Transverse colon (tissue), 4 donors: ENCODE measurements at places on chromosomes 5 and 9.

- DNase-seq: no peak
Observed at GRCh38 chr5:90488791-90489190, 14.1 kb downstream of the POLR3G start.

DNA sequence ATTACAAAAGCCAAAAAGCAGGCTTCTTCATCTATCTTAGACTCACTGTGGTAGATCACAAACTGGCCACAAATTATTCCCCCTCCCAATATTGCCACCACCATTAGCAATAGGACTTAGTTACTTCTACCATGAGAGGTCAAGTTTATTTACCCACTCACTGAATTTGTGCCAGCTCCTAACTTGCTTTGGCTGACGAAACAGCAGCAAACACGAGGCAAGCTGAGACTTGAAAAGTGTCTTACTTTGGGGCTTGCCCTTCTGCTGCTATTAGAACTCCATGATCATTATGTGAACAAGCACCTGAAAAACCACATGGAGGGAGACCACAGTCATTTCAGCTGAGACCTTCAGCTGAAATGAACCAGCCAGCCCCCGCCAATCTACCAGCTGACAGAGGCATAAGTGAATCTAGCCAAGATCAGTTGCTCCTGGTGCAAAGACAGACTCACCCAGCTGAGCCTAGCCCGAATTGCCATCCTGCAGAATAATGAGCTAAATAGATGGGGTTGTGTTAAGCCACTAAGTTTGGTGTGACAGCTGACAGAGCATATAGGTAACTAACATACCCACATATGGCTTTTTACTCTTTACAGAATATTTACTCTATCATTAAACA, 5.7 kb downstream of the WDR41 start:
- no peak for DNase-seq

DNA sequence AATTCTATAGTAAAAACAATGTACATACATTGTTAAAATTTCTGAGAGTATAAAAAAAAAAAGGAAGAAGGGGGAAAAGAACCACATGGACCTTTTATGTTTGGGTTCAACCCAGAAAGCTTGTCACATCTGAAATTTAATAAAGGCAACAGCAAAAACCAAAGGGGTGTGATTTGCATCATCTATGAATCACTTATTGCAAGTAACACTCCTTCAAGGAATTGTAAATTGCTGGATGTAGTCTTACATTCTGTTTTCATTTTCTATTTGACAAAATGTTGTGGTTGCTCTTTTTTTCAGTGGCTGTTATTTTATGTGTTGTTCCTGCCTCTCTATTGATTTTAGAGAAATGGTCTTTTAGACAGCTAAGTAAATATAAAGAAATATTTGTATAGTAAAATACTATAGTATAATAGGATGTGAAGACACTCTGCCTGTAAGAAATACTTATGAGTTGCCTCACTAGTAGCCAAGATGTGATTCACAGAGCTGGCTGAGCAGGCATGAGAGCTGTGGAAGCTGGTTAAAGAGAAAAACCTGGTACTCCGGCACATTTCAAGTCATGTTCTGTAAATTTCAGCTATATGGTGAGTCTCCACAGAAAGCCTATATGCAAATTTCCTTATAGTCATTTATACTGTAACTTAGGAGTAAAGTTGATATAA, 131.1 kb upstream of the CNTLN start:
- DNase-seq: no peak

- no peak for DNase-seq
Observed at GRCh38 chr5:29157975-29158374, 2035.5 kb upstream of the CDH6 start.

GRCh38 chr9:88998503-88998902, 7.2 kb downstream of the S1PR3 start:
- no peak for DNase-seq

DNA sequence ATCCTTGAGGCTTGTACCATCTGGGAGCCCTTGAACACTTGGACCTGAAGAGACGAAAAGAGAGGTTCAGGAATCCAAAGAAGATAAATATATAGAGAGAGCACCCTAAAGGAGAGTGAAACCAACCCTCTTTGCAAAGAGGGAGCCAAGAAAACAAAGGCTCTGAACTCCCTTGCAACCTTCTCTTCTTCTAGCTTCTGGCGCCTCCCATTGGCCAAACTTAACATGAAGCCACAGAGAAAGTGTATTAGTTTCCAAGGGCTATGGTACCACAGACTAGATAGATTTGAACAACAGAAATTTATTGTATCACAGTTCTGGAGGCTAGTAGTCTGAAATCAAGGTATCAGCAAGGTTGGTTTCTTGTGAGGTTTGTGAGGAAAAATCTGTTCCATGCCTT, 175.1 kb downstream of the HCN1 start:
- peak; percentile 52 for DNase-seq

DNA sequence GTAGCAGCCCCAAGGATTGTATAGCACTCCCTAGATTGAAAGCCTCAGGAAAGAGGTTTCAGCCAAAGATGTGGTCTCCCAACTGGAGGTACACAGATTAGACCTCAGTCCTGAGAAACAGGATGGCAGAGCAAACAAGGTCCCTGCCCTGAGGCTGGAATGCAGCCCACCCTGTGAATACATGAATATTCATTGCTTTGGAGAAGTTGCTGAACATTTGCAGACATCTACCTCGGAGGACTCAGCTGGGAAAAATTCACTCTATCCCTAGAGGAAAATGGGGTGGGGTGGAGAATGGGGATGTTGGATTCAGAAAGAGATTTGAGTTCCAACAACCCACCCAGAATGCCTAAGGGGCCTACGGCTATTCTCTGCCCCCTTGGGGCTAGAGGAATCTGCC, 129.4 kb downstream of the SLIT3 start:
- no peak for DNase-seq

DNA sequence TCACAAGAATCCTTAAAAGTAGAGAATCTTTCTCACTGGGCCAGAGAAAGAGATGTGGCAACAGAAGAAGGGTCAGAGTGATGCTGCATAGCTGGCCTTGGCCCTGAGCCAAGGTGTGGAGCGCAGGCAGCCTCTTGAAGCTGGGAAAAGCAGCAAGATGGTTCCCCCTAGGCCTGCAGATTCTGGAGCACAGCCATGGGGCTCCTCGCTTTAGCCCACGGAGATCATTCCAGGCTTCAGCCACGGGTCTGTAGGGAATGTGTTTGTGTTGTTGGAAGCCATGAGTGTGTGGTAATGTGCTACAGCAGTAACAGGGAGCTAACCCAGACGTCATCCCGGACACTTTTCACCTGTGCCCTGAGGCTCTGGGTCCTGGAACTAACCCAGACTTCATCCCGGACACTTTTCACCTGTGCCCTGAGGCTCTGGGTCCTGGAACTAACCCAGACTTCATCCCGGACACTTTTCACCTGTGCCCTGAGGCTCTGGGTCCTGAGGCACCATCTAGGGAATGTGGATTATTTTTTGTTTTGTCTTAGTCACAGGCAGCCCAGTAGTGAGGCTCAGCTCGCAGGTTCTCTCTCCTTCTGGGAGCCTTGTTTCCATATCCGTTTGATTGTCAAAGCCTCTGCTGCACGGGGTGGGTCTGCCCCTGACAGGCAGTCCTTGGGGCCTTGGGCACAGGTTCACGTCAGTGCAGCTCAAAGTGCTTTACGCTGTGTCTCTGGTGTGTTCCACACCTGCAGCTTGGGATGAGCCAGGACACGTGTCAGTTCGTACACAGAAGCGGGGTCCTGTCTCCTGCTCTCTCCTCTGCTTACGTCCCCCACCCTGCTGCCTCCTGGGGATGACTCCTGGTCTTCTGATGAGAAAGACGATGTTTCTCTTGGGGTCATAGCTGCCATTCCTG, 56.3 kb upstream of the EXOC3 start:
- no peak for DNase-seq

- DNase-seq: peak; percentile 56
Observed at GRCh38 chr9:18393340-18394130, 80.4 kb upstream of the ADAMTSL1 start.

GRCh38 chr5:127564002-127564769, 46.7 kb downstream of the PRRC1 start:
- peak; percentile 36 for DNase-seq

DNA sequence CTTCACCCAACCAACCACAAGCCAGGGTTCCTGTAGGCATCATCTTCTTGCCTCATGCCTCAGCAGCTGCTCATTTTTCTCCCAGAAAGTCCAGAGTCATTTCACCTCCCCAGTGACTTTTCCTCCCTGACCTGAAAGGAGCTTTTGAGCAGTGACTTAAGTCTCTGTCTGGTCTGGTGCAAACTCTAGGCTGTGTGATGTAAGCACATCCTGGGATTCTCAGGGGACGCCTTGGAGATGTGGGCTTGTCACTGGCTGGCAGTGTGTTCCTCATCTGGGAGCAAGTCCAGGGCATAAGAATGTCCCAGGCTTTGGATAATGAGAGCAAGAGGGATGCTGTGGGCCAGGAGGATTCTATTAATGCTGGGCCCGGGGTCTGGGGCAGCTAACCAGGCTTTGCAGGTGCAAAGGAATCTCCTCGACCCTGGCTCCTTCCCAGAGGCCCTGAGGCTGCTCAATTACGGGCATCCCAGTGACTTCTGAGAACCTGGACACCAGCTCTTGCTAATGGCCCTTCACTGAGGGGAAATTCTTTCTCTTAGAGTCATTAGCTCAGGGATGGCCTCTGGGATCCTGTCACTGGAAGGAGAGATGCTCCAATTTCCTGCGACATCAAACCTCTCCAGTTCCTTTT, 211.0 kb upstream of the PANK3 start:
- no peak for DNase-seq

- no peak for DNase-seq
Observed at GRCh38 chr5:173753307-173754168, 134.6 kb upstream of the CPEB4 start.

- DNase-seq: no peak
Observed at GRCh38 chr9:7976856-7977255, 177.3 kb upstream of the DMAC1 start.

GRCh38 chr9:84145031-84145430, 164.4 kb downstream of the RMI1 start:
- no peak for DNase-seq

DNA sequence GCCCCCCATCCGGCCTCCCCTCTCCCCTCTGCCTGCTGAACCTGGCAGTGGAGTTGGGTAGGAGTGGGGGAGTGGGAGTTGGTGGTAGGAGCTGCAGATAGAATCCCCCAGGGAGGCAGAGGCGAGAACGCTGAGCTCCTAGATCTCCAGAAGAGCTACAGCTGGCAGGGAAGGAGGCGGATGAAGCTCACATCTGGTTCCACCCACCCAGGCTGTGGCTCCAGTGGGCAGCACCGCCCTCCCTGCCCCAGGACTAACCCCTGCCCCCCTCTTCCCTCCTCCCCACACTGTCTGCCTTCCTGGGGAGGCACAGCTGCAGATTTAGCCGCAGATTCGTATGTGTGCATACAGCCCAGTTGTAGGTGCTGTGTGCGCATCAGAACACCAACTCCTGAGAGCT, 34.2 kb downstream of the C9orf50 start:
- DNase-seq: no peak

DNA sequence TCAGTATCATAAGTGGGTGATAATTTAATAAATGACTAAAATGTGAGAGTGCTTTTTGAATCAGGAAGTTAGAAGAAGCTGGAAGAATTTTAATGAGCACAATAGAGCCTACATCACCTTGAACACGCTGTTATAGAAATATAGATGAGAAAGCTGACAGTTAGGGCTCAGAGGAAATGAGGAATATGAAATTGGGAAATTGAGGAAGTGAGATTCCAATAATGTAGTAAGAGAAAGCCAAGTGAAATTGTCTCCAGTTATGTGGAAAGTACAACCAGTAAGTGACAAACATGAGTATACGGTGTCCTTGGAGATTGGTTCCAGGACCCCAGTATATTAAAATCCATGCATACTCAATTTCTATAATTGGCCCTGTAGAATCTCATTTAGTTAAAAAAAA, 235.9 kb upstream of the FAM174A start:
- DNase-seq: no peak

DNA sequence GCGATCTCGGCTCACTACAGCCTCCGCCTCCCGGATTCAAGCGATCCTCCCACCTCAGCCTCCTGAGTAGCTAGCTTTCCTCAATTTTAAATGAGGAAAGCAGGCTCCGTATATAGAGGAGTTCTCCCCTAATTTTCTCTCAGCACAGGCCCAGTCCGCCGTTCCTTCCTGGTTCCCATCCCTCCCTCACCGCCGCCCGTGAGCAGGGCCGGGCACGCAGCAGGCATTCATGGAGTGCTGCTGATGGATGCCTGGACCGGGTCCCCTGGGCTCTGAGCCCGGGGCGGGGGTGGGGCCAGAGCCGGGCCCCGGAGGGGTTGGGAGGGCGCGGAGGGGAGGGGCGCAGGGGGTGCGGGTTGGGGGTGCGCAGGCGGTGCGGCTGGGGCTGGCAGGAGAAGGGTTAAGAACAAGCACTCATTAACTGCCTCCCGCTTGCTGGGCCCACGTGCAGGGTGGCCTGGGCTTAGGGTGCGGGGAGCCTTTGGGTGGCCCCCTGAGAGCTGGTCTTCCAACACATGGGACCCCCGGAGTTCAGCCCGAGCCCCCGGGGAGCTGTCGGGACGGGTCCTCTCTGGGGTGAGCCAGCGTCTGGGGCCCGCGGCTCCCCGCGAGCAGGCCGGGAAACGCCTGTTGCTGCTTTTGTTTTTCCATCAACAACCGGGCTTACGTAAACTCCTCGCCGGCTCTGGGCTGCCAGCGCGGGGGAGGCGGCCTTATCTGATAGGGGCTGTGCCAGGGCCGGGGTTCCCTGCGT, 33.7 kb downstream of the LHX2 start:
- peak; percentile 29 for DNase-seq

DNA sequence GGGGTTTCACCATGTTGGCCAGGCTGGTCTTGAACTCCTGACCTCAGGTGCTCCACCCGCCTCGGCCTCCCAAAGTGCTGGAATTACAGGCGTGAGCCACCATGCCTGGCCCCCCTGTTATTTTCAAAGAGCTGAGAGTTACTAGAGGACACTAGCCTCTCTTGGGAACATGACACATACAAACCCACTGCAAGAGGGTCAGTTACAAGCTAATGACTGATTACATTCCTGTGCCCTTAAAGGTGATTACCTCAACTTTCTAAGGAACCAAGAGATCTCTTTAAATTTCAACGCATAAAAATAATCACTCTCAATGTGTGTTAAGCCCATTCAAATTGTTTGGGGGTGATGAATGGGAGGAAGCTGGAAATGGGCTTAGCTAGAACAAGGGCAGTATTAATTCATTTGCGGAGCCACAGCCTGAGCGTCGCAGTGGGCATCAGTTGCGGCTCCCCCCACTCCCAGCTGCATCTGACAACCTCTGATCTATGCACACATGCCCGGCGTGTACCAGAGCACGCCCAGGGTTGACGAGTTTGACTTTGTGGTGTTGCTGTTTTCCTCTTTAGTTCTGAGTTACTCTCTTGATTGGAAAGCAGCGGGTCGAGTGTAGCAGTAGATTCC, 146.9 kb downstream of the GOLPH3 start:
- DNase-seq: no peak

GRCh38 chr5:77308154-77308960, 97.9 kb downstream of the PDE8B start:
- no peak for DNase-seq

- no peak for DNase-seq
Observed at GRCh38 chr5:115457571-115457970, 87.0 kb downstream of the FEM1C start.
